ENCODE measurements at places on chromosomes 12 and 14.

GRCh38 chr12:25249931-25250738 lies 594 bp downstream of the KRAS start:
- DNase-seq = peak; percentile 62

- DNase-seq = no peak
Observed at GRCh38 chr12:6368906-6369525, 6.3 kb downstream of the SCNN1A start.

GRCh38 chr14:95229749-95230148 lies 72.4 kb upstream of the DICER1 start:
- no peak for DNase-seq

DNA sequence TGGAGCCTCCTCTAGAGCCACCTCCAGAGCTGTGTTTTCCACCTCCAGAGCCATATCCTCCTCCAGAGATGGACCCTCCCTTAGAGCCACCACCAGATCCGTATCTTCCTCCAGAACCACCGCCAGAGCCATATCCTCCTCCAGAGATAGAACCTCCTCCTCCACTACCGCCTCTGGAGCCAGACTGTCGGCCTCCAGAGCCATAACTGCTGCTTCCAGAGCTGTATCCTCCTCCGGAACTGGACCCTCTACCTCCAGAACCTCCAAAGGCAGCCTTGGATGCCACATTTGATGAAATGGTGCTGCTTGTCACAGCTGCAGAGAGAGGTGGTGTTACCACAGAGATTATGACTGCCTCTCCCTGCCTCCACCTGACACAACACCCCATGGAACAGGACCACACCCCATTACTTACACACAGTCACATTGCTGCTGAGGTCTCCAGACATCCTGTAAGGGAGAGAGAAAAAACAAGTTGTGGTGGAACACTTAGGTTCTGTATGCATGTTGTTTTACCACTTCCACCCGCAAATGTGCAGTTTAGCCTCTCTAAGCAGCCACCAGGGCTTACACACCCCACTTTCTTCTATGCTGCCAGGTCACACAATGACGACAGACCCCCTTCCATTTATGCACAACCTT lies 6.8 kb downstream of the KRT2 start:
- peak; percentile 78 for DNase-seq

DNA sequence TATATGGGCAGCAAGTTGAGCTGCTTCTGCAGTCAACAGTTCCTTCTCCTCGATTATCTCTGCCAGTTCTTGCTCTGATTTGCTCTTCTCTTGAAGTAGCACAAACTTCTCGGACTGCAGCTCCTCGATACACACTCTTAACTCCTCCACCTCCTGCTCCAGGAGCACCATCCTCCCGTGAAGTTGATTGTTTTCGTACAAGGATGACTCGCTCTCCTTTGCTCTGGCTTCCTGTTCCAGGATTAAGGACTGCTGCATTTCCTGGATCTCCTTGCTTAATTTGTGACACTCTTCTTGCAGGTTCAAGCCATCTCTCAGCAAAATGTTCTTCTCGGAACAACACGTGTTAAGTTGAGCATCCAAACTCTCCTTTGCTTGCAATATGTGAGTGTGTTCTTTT lies 56.2 kb upstream of the VPS33A start:
- DNase-seq = no peak

DNA sequence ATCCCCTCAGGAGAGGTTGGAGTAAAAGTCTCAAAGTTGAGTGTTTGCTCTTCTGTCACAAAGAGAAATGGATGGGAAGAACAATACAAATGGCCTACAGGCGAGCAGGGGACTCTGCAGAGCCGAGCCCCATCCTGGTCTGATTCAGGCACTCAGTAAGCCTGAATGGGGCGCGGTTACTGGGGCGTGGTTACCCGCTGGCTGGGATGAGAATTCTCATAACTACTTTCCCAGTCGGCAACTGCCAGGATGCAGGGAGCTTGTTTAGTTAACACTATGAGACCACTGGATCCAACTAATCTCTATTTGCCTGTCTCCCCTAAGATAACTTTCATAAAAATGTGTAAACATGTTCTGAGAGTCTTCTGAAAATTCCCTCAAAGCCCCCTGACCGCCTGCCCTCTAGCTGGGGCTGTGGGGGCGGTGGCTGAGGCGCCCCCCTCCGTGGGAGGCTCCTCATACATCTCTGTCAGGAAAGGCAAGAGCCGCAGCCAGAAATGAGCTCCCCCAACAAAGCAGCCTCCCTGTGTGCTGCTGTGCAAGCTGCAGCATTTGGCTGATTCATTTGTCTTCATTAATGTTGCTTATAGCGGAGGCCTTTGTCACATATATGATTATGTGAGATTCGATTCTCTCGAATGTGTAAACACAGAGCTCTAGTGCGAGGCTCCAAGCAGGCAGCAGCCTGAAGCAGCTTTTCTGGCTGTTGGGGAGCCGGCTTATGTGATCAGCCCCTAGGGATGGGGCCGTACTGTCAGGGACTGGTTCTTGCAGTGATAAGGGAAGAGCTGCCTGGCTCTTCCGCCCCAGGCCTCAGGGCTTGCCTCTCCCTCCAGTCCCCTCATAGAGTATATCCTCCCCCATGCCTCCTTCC lies 126.1 kb upstream of the ARHGAP5 start:
- DNase-seq = peak; percentile 93

DNA sequence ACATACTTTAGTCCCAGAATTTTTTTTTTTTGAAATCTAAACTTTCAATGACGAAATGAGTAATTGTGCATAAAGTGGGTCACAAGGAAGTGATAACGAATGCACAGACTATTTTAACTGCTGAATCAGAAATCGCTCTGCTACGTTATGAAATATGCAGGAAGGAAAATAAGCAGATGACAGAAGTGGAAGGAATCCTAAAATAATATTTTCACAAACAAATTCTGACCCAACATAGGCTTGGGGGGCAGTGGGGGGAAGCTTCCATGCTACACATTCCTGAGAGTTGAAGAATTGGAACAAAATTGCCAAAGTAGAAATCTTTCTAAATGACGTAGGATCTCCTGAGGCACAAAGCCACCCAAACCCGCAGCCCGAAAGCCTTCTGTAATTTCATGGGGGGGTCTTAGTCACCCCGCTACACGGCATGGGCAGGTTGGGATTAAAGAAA lies 89.6 kb downstream of the ARF6 start:
- DNase-seq = peak; percentile 64

DNA sequence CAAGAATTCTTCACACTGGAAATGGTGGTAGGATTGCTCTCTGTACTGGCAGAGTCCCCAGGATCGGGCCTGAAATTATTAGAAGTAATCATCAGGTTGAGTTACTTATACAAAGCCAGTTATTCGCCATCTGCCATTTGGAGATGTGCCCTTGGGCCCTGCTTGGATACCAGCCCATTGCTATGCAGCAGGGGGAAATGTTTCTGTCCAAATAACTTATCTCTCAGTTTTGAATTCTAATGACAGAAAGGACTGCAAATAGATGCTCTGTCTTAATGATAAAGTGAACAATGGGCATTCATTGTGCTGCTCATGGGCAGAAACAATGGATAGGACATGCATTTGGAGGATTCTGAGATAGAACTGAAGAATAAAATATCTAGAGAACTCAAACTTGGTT lies 139.1 kb upstream of the PELI2 start:
- DNase-seq = no peak

DNA sequence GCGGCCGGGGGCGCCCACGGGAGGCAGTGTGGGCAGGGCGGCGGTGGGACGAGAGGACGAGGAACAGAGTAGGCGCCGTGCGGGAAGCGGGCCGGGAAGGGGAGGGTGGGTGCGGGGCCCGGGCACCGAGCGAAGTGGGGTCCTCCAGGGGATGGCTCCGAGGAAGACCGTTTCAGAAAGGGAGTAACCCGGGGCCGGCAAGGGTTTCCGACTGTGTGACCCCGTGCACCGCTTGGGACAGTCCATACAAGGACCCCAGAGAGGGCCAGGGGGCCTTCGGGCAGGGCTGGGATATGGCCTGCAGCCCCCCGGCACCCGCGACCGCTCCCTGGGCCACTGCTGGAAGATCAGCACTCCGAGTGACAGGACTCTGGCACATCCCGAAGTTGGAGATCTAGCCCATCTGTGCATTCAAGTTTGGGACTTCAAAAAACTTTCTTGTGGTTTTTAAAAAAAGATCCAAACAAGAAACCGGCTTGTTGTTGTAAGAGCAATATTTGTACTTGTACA lies 448 bp downstream of the TSPAN9 start:
- peak; percentile 79 for DNase-seq

DNA sequence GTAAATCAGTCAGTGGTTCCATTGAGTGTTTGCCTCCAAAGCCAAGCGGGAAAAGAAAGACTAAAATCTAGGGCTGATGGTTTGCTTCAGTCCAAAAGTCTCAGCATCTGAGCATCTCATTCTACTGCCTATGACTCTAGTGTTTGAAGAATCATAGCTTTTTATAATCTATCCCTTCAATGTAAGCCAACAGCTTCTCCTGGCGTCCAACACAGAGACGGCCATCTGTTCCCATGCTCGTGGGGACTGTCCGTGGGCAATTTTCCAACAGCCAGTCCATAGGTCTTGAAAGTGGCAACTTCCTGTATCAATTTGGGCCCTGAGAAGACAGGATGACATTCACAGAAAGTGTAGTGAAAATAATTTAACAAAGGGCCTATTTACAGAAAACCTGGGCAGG lies 544.4 kb upstream of the TMEM132C start:
- peak; percentile 15 for DNase-seq

DNA sequence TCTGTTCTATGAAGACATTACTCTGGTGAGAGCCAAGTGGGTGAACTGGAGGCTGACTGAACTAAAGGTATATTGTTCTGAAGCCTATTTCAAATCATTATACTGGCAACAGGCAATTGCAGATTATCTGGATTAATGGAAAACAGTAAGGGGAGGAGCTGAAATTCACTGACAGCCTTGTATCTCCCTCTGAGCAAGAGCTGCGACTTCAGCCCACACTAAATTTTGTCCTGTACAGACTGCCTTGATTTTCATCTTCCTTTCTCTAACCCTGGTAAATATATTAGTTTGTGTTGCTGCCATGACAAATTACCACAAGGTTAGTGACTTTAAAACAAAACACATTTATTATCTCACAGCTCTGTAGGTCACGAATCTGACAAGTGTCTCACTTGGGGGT lies 231.1 kb downstream of the SLC2A13 start:
- DNase-seq = no peak

GRCh38 chr12:77625441-77625840 lies 205.3 kb upstream of the NAV3 start:
- no peak for DNase-seq

- no peak for DNase-seq
Observed at GRCh38 chr12:122138181-122138580, 35.8 kb downstream of the IL31 start.

- DNase-seq = no peak
Observed at GRCh38 chr12:38392554-38393144, 76.1 kb downstream of the ALG10B start.

- no peak for DNase-seq
Observed at GRCh38 chr12:639566-639965, 23.7 kb downstream of the NINJ2 start.

GRCh38 chr12:77609016-77609415 lies 221.7 kb upstream of the NAV3 start:
- no peak for DNase-seq

- no peak for DNase-seq
Observed at GRCh38 chr12:3565985-3566384, 75.0 kb downstream of the PRMT8 start.

DNA sequence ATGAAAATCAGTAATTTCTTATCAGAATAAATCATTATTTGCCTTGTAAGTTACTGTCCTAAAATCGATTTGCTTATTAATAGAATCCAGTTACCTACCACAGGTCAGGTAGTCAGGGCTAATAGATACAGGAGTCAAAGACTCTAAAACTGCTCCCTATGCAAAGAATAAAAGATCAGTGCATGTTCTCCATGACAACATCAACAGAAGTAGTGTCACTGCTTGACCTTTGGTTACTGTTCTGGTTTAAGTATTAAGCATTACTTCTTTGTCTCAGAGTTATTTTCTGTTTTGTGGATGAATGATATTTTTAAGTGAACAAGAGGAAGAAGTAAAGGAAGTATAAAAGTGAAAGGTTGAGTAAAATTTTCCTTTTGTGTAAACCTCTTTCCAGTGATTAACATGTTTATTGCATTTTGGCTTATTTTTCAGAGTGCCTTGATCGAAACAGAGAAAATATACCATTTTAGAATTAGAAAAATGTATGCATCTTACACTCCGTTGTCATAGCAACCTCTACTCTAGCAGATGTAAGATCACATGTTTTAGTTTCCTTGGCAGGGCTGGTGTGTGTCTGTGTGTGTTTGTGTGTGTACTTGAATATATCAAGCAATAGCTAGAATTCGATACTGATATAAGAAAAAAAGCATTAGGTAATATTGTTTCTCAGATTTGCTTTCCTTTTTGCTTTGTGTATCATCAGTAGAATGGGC lies 44.7 kb downstream of the ABCD2 start:
- no peak for DNase-seq

- no peak for DNase-seq
Observed at GRCh38 chr12:76738824-76739579, 24.9 kb upstream of the ZDHHC17 start.

GRCh38 chr14:44616204-44616603 lies 109.1 kb upstream of the FSCB start:
- DNase-seq = no peak

GRCh38 chr14:71703477-71703876 lies 228.8 kb upstream of the RGS6 start:
- DNase-seq = peak; percentile 66

- peak; percentile 34 for DNase-seq
Observed at GRCh38 chr14:86072116-86072894, 542.4 kb downstream of the FLRT2 start.

DNA sequence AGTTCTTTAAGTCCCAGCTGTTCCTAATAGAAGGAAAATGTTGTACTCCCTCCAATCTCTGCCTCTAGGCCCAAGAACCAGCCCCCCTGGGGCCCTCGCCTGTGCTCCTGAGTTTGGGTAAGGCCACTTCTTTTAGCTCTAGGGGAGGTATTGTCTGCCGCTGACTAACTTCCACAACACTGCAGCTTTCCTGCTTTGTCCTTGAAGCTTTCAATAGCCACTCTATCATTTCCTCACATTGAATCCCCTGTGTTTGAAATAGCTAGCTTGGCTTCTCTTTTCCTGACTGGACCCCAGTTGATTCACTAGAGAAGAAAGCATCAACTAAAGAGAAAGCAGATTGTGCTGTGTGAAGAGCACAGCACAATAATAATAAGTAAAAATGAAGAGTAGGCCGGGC lies 28.8 kb downstream of the KRT80 start:
- no peak for DNase-seq

GRCh38 chr12:100716945-100717732 lies 77.4 kb upstream of the ANO4 start:
- DNase-seq = peak; percentile 56

DNA sequence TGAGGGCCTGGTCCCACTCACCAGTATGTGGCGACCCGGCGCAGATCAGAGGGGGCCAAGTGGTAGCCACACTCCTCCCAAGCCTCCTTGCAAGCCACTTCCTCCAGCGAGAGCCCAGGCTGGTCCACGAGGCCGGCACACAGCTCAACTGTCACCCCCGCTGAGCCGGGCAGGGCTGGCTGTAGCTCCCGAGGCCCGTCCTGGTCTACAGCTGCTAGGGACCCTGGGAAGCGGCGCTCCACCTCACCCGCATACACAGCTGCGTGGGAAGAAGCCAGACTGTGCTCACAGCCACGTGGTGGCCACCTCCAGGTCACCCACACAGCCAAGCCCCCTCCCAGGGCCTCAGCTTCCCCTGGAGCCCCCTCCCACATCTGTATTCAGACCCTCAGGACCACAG lies 4.6 kb downstream of the NUDT14 start:
- no peak for DNase-seq

- DNase-seq = no peak
Observed at GRCh38 chr12:15664491-15664890, 124.7 kb downstream of the EPS8 start.
